ENCODE measurements at places on chromosomes 5 and 9. TPM values are rescaled to one million over a fixed set of nuclear protein-coding genes. Genes with fewer than 3 reads are reported as not detected.

The HMMR gene
- 70.5 TPM for total RNA-seq

DNA sequence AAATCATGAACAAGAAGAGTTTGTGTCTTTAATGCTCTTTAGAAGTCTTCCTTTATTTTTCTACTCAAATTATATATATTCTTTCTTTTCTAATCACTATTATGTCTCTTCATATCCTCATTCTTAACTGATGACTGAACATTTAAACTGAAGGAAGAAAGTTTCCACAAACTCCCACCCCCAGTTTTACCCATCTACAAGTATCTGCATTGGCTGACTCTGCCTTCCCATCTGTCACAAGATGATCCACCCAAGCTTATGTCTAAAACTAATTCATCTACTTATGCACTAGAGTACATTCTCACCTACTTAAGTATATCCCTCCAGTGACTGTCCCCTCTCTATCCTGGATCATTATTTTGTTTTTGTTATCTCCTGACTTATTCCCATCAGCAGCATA lies 344.5 kb downstream of the PRR16 start:
- DNase-seq, result no peak

DNA sequence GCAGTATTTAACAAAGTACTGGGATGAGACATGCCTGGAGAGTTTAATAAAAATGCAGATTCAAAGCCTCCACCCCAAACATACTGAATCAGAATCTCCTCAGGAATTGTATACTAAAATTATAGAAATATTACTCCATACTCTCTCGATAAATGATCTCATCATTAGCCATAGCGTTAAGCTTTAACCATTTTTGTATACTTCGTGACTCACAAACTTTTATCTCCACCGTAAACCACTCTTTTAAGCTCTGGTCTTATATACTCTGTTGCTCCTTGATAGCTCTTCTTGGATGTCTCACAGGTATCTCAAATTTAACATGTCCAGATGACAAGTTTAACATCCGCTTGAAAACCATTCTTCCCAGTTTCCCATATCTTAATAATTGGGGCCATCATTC lies 327.8 kb downstream of the ADGRV1 start:
- DNase-seq, result no peak

DNA sequence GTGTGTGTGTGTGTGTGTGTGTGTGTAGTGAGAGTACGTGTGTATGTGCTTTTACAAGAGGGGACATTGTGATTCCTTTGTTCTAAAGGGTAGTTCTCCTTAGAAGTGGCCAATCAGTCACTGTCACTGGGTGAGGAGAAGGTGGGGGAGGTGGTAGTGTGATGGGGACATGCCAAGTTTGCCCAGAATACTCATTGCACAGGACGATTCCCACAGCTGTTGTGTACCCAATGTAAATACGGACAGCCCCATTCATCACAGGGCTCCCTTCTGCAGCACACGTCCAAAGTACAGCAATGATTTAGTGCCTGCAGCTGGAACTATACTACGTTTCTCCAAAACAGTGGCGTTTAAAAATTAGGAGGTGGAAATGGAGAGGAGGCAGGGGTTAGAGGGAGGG lies 287.8 kb downstream of the TLR4 start:
- no peak for DNase-seq

DNA sequence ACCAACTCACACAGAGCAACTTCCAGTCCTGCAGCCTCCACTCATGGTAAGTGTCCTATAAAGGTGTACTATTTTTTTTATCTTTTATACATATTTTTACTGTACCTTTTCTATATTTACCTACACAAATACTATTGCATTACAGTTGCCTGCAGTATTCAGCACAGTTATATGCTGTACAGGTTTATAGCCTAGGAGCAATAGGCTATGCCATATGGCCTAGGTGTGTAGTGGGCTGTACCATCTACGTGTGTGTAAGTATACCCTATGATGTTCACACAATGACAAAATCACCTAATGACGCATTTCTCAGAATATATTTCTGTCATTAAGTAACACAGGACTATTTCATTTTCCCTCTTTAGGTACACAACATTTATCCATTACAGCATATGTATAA lies 16.7 kb downstream of the S100Z start:
- no peak for DNase-seq

All from RPMI7951 (cell line).